ENCODE measurements at places on chromosomes 6 and 20.

DNA sequence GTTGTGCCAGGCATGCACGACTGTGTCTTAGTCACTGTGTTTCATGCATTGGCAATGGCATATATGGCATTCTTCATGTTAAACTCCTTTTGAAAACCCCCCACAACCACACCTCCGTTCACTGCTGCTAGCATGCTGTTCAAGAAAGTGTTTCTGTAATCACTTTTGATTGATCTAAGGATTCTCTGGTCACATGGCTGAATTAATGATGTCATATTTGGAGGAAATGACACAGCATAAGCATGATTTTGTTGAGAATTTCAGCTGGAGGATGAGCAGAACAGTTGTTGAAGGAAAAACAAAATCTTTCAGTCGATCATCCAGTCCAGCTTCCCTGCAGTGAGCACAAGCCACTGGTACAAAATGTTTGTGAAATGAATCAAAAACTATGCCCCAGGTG is 203.5 kb upstream of the ECI2 start:
- DNase-seq, result no peak

DNA sequence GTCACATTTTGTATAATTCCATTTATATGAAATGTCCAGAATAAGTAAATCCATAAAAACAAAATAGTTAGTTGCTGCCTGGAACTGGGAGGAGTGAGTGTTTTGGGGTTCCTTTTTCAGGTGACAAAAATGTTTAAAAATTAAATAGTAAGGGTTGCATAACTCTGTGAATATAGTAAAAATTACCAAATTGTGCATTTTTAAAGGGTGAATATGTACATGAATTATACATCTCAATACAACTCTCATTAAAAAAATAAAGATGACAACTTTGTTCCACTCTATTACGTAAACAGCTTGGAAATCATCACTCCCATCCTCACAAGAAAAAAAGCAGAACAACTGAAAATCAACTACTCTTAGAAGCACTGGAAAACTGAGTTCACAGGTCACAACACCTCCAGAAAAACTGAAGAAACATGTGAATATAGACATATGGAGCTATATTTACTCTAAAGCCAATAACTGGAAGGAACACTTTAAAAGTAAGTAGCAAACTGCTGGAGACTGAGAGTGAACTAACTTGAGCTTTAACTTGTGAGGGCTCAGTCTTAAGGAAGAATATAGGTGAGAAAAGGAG is 40.0 kb downstream of the RANBP9 start:
- DNase-seq, result no peak

DNA sequence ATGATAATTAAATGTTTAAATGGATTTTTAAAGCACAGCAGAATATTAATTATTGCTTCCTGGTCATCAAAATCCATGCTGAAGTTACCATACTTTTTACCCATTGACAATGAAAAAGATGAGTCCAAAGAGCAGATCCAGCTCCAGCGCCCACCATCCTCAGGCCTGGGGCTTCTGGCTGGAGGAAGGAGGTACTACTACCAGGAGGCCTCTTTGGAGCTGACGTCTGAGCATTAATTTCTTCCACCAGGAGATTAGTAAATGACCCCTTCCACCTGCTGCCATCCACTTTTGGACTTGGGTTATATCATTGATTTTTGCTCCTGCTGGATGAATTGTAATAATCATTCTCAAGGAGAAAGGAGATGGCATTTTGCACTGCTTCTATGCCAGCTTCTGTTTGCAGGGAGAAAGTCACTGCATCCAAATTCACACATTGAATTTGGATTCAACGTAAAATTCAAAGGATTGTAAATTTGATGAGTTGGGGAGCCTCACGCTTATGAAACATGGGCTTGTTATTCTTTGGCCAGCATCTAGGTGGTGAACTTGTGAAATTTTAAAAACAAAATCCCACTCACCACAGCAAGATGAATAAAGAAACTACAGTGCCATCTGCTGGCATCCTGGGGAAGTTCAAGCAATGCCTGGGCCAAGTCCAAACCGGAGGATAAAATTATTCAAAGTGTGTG is 121.8 kb downstream of the SASH1 start:
- DNase-seq, result peak; percentile 89

DNA sequence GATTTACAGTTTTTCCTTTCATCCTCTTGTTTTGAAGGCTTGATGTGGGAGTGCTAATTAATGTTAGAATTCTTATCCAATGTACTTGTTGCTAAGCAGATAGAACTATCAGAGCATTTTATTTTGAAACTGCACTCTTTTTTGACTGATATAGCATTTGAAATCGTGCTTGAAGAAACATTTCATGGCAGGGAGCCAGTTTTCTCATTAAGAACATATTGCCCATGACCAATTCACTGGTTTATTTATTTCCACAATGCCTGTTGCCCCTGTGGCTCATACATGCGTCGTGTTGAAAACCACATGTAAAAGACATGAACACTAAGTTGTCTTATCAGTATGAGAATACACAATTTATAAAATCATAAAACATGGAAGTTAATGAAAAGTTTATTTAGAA is 479.7 kb upstream of the FLRT3 start:
- no peak for DNase-seq

DNA sequence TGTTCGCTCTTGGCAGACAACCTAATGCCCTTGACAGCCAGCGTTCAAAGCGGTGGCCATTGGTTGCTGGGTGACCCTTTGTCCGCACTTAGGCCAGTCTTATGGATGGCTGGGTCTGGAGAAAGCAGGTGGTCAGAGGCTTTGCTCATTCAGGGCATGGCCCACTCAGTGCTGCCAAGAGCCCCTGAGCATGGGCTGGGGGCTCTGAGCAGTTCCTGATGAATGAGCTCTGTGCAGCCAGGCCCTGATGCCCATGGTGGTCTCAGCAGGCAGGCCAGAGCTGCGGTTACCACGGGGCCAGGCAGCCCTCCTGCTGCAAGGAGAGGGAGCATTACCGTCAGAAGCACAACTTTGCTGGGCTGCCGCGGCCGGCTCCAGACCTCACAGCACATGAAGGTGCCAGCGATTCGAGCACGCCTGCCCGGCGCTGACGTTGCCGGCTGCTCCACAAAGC is 36.3 kb downstream of the CDH4 start:
- no peak for DNase-seq

GRCh38 chr6:132818404-132819359 is 4.3 kb downstream of the RPS12 start:
- DNase-seq, result peak; percentile 31

DNA sequence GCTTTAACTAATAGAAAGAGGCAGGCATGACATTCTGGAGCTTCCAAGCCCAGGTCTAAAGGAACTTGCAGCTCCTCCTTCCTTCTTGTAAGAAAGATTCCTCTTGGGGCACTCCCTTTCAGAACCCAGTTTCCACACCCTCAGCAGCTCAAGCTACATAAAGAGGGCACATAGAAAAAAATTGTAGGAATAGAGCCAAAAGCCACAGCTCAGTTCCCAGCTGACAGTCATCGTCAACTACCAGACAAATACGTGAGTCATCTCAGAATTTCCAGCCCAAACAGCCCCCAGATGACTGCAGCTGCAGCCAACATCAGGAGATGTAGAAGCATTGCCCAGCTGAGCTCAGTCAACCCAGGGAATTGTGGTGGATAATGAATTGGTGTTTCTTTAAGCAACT is 349.8 kb upstream of the ARID1B start:
- DNase-seq, result peak; percentile 68

DNA sequence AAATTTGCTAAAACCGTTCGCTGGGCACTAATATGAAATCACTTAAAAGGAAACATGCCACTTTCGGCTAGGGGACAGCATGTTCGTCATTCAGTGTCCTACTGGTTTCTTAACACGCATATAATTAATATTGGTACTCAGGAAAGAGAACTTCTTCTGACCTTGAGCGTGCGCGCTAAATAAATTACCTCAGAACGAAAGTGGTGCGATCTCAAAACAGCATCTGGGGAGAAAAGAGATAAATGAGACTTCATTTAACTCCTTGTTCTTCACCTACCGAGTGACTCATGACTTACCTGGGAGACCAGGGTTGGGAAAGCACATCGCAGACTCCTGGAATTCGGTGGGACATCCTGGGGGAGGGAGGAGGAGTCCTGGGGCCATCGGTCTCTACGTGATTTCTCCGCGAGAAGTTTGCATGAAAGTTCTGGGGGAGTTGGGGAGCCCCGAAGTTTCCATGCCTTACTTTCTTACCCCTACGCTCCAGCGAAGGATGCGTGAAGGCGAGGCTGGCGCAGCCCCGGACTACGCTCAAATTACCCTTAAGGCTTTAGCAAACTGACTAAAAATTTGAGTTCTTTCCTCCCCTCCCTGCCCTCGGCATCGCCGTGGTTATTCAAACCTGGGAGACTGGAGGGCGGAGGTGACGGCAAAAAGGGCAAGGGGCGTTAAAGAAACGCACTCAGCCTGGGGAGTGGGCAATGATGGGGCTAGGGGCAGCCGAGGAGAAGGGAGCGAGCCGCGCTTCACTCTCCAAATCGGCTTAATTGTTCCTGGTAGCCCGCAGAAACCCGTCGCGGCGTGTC is 1.1 kb upstream of the BEND6 start:
- DNase-seq, result peak; percentile 32

DNA sequence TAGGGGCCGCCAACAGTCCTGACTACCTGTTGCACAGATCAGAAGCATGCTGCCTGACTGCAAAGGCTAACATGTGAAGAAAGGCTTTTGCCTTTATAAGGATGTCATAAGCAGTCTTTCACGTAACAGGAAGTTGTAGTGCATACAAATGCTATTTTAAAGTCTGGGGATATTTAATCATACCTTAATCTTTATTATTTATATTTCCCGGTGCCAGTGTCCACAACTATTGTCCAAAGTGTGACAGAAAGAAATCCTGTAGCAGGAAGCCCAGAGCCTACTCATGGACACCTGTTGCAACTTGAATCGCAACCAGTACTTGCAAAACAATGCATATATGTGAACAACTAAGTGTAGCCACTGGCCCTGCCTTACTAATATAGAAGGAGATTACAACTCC is 235.8 kb downstream of the ALDH8A1 start:
- no peak for DNase-seq

GRCh38 chr6:46490425-46491200 is 636 bp downstream of the RCAN2 start:
- DNase-seq, result peak; percentile 3

- no peak for DNase-seq
Observed at GRCh38 chr6:147311218-147311617, 107.0 kb downstream of the STXBP5 start.

- DNase-seq, result peak; percentile 54
Observed at GRCh38 chr6:34656378-34657036, 40.1 kb downstream of the ILRUN start.

DNA sequence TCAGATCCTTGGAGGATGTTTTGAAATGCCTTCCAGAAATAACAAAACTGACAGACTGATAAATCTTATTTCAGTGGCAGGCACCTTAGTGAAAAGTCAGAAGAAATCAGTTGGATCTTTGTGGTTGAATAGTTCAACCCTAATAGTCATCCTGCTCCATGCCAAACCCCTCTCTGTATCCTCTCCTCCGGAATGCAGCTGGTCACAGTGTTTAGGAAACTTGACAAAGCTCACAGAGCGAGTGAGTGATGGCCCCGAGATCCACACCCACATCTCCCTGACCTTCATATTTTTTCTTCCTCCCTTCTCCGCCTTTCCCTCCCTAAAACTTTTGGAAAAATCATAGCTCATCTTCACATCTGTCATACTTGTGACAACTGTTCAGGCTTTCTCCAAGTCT is 464.8 kb upstream of the CDH4 start:
- no peak for DNase-seq
